ENCODE measurements at places on chromosomes 5 and 9. TPM values are rescaled to one million over a fixed set of nuclear protein-coding genes. Genes with fewer than 3 reads are reported as not detected.

The CYLC2 gene
- total RNA-seq, result not detected

The ODF2 gene
- 38.3 TPM for total RNA-seq

The LCN9 gene
- total RNA-seq, result not detected

The NR6A1 gene
- under 0.01 TPM for total RNA-seq

The SLC6A7 gene
- total RNA-seq, result not detected

The TAS2R1 gene
- not detected for total RNA-seq

The GLRA1 gene
- not detected for total RNA-seq

The PCDHAC1 gene
- total RNA-seq, result 0.06 TPM

The PCDHA10 gene
- total RNA-seq, result under 0.01 TPM

The NMUR2 gene
- not detected for total RNA-seq

The SLC25A48 gene
- total RNA-seq, result not detected

The MAMDC4 gene
- 0.68 TPM for total RNA-seq

The TNFSF15 gene
- 0.19 TPM for total RNA-seq

The SLC30A5 gene
- 69.6 TPM for total RNA-seq

Measured in aortic smooth muscle cell (primary cell).